ENCODE measurements at places on chromosomes 13 and 19.
A peak's percentile ranks its signal among the peaks of the same experiment; 100 is the strongest.

GRCh38 chr13:109281903-109282635 lies 504.3 kb downstream of the IRS2 start:
- peak; percentile 54 for DNase-seq

GRCh38 chr13:113327391-113327765 lies 30.3 kb downstream of the LAMP1 start:
- peak; percentile 15 for DNase-seq

DNA sequence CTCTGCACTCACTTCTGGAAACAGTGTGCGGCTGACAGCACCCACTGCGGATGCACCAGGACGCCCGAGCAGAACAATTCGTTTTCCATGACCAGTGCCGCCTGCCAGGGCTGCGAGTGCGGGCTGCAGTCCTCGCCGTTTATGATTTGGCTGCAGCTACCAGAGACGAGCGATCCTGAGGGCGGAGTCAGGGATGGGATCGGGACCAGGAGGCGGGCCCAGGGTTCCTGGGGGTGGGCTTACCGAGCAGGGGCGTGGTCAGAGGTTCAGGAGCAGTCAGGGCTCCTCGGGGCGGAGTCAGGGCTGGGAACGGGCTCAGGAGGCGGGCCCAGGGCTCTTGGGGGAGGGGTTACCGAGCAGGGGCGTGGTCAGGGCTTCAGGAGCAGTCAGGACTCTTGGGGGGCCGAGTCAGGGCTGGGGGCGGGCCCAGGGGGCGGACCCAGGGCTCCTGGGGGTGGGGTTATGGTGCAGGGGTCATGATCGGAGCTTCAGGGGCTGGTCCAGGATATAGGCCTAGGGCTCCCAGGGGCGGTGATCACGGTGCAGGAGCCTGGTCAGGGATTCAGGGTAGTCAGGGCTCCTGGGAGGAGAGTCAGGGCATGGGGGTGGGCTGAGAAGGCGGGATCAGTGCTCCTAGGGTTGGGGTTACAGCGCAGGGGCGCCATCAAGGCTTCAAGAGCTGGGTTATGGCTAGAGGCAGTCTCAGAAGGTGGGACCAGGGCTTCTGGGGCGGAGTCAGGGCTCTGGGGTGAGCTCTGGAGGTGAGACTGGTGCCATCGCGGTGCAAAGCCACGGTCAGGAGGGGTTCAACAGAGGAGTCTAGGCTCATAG lies 1.7 kb downstream of the KLK4 start:
- DNase-seq: no peak

DNA sequence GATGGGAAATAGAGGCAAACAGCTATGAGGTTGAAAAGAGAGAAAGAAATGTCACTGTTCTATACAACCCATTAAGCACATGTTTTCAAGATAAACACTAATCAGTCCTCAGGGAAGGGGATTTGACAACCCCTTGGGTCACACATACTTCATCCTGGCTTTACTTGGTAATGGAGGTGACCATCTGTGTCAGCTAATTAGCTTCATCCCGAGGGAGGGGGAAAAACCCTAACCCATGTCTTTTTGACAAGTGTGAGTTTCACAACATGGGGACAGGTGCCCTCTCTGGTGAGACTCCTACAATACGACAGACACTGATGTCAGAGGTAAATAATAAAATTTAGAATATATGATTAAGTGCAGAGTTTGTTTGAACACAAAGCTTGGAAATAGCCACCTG lies 43.1 kb downstream of the ZNF611 start:
- no peak for DNase-seq

- DNase-seq: peak; percentile 27
These were observed 31.7 kb downstream of the DNAJC15 start for GRCh38 chr13:43054803-43055802.

GRCh38 chr13:111153279-111153976 lies 38.3 kb downstream of the ARHGEF7 start:
- DNase-seq: peak; percentile 98

GRCh38 chr13:114099191-114099590 lies 33.2 kb downstream of the RASA3 start:
- peak; percentile 93 for DNase-seq

GRCh38 chr13:50357586-50358118 lies 342.4 kb downstream of the KCNRG start:
- peak; percentile 46 for DNase-seq

GRCh38 chr19:787536-787935 lies 9.7 kb upstream of the PTBP1 start:
- DNase-seq: no peak

- DNase-seq: no peak
These were observed 33.2 kb downstream of the ZNF787 start for GRCh38 chr19:56087647-56088496.

DNA sequence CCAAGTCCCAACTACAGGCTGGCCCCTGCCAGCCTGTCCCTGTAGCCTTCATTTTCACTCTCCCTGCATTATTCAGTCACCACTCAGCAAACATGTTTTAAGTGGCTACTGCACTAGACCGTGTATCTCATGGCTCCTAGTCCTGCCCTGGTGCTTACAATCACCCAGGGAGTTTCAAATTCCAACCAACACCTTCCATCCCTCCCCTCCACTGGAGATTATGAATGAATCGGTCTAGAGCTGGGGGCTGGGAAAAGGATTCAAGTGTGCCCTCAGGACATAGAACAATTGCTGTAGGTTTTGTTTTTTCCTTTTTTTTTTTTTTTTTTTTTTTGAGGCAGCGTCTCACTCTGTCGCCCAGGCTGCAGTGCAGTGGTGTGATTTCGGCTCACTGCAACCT lies 15.0 kb upstream of the TNFAIP8L1 start:
- DNase-seq: no peak

GRCh38 chr13:41408746-41409145 lies 48.6 kb upstream of the RGCC start:
- DNase-seq: no peak

DNA sequence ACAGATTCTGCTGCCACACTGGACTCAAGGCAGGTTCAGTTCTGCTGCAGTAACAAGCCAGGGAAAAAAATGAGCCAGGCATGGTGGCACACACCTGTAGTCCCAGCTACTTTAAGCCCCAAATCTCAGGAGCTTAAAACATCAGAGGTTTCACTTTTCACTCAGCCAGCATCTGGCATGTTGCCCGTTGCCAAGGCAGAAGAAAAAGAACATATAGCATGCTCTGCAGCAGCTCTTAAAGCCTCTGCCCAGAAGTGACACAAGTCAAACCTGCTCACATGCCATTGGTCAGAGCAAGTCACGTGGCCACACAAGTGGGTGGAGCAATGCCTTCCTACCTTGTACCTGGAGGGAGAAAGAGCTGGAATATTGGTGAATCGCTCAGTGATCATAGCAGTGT lies 14.7 kb upstream of the ADGRE5 start:
- DNase-seq: peak; percentile 50

GRCh38 chr19:37654629-37655300 lies 500 bp downstream of the ZFP30 start:
- peak; percentile 29 for DNase-seq

- DNase-seq: no peak
These were observed 122.6 kb upstream of the GJB6 start for GRCh38 chr13:20354722-20355121.

DNA sequence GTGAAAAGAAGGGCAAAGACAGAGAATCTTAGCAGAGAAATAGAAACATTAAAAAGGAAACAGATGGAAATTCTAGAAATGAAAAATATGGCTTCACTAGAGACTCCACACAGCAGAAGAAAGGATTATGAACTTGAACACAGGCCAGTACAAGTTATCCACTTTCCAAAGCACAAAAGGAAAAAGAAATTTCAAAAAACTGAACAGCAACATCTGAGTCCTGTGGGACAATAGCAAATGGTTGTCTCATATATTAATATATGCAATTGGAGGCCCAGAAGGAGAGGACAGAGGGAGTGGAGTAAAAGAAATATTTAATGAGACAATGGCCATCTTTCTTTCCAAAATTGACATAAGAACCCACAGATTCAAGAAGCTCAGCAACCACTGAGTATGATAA lies 141.7 kb upstream of the GJB6 start:
- no peak for DNase-seq

DNA sequence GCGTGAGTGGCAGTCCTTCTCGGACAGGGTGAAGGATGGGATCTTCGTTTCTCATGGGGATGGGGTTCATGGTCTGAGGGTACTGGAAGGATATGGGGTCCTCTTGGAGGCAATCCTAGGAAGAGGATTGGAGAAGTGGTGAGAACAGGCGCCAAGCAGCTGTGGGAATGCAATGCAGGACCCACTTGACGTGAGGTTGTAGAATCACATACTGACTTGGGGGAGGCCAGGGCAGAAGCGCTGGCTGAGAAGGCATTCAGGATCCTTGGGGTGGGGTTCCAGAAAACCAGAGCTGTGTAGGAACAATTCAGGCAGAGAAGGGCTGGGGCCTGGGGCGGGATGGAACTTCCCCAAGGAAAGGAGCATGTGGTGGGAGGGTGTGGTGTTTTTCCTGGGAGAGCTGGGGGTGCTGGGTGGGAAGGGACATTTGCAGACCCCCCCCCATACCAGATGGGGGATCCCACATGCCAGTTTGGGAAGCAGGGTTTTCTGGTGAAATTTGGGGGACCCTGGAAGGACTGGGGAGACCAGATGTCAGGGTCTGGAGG lies 852 bp downstream of the KLK1 start:
- DNase-seq: no peak

- DNase-seq: no peak
These were observed 415.4 kb downstream of the SLITRK5 start for GRCh38 chr13:88086577-88086976.

- no peak for DNase-seq
These were observed 58.0 kb upstream of the ZNF536 start for GRCh38 chr19:30314056-30314804.

DNA sequence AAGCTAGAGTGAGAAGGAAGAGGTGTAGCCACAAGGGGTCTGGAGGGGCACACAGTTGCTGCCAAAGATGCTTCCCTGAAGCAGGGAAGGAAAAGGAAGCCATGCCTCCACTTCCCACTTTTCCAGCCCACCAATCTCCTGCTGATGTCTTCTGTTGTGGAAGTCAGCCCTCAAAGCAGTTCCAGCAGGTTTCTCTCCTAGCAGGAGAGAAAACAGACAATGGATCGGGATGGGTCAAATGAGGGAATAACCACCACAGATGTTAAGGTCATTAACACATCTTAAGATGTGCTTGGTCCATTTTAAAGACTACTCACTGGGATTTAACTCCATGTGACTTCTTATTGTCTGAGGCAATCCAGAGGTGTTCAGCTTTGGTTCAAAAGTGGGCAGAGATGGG lies 284.1 kb upstream of the SOX21 start:
- DNase-seq: no peak

DNA sequence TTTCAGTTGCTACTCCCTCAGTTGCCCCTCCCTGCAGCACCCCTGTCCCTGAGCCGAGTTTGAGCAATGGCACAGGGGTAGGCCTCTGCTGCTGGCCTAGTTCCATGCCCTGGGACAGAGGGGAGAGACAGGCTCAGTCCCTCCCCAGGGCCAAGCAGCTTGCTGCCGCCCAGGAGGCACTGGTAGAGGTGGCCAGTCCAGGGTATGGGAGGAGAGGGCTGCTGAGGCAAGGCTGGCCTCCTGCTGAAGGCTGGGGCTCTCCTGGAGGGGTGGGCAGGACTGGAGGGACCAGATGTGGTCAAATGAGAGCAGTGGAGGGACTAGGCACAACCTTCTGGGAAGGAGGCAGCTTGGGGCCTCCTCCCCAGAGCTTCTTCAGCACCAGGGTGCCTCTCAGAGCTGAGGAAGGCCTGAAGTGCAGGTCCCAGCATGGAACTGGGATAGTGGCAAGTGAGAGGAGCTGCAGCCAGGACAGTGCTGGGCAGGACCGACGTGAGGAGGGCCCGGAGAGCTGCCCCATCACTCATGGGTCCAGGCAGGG lies 29.8 kb upstream of the VSTM2B start:
- no peak for DNase-seq

GRCh38 chr13:111256458-111256857 lies 64.0 kb upstream of the TEX29 start:
- no peak for DNase-seq

GRCh38 chr19:39745643-39746042 lies 7.8 kb upstream of the CLC start:
- DNase-seq: no peak

DNA sequence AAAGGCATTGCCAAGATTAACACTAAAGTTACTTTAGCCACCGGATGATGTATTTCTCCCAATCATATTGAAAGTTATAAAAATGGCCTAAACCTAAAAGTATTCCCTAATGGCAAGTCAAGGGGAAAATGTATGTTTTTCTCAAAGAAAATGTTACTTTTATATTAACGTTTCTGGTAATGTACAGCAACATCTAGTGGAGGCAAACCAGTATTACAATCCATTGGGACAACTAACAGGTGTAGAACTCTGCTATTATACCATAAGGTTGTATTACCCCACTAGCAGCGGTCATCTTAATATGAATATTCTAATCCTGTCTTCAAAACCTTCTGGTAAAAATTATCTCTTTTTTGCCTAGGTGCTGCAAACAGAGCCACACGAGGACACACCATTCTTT lies 69.2 kb downstream of the ZNF100 start:
- no peak for DNase-seq

DNA sequence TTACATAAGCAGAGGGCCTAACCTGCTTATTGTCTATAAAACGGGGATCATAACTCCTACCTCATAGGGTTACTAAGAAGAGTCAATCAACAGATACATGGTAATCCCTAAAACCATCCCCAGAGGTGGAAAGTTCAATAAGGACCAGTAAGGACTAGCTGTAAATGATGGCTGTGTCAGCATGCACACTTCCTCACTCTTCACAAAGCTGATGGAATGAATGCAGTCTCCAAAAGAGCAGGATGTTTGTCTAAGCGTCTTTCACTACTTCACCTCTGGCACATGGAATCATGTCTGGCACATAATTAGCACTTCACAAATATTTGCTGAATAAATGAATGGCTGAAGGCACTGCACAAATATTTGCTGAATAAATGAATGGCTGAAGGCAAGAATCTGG lies 134.2 kb downstream of the MIPEP start:
- DNase-seq: no peak

GRCh38 chr19:46014941-46015686 lies 7.7 kb downstream of the PGLYRP1 start:
- DNase-seq: peak; percentile 83

- peak; percentile 34 for DNase-seq
These were observed 60.8 kb downstream of the CEBPG start for GRCh38 chr19:33434069-33434885.

GRCh38 chr13:20291037-20291436 lies 58.9 kb upstream of the GJB6 start:
- no peak for DNase-seq

GRCh38 chr13:107020393-107020792 lies 452.5 kb upstream of the ARGLU1 start:
- DNase-seq: no peak

DNA sequence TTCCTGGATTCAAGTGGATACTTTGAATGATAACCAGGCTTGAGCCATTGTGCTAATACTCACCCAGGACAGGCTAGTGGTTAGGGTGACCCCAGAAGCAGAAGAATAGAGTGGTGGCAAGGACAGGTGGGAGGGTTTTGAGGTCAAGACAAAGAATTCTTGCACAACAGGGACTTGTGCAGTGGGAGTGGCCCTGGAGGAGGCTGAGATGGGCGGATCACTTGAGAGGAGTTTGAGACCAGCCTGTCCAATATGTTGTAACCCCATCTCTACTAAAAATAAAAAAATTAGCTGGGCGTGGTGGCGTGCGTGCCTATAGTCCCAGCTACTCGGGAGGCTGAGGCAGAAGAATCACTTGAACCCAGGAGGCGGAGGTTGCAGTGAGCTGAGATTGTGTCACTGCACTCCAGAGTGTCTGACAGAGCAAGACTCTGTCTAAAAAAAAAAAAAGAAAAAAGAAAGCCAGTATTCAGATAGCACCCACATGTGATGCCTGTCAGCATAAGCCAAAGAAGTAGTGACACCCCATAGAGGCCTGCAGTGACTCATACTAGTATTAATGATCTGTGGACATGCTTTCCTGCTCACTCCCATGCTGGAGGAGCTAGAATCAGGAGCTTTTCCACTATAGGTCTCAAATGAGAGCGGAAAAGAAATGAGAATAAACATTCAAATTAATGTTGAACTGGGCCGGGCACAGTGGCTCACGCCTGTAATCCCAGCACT lies 78.7 kb downstream of the RNF17 start:
- no peak for DNase-seq
